ENCODE measurements at places on chromosomes 16 and 17.

DNA sequence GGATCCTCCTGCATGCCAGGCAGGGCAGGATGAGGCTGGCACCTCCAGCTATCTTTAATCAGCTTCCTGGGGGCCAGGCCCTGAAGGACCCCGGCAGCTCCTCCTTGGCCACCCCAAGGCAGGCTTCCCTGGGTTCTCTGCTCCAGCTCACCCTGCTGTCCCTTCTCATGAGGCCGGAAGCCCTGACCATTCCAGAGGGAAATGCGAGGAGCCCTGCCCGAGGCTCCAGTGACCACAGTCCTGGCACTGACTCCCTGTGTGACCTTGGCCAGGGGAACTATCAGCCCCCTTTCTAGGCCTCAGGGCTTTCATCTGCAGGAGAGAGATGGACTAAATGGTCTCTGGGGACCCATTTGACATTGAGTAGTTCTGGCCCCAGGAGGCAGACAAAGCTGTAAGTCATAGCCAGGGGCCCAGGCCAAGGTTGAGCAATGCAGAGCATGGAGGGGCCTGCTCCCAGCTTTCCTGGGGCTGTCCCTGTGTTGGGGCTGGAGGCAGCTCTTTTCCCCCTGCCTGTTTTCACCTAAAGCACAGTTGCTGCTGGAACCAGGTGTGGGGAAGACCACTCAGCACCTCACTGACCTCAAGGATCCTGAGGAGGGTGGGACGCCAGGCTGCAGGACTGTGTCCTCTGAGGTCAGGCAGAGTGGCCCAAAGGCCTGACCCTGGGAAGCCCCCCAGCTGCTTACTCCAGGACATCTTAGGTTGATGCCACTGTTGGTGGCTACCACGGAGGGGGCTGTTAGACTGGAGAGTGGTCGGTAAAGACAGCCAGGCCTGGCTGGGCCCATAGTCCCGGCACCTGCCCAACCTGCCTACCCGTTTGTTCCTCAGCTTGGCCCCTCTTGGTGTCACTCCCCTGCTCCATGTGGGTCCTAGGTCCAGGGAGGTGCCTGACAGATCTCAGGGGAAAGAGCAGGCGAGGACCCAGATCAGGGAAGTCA, 8.1 kb downstream of the KCNH6 start:
- DNase-seq: no peak

GRCh38 chr16:52837251-52837650, 215.4 kb downstream of the CHD9NB start:
- no peak for DNase-seq

DNA sequence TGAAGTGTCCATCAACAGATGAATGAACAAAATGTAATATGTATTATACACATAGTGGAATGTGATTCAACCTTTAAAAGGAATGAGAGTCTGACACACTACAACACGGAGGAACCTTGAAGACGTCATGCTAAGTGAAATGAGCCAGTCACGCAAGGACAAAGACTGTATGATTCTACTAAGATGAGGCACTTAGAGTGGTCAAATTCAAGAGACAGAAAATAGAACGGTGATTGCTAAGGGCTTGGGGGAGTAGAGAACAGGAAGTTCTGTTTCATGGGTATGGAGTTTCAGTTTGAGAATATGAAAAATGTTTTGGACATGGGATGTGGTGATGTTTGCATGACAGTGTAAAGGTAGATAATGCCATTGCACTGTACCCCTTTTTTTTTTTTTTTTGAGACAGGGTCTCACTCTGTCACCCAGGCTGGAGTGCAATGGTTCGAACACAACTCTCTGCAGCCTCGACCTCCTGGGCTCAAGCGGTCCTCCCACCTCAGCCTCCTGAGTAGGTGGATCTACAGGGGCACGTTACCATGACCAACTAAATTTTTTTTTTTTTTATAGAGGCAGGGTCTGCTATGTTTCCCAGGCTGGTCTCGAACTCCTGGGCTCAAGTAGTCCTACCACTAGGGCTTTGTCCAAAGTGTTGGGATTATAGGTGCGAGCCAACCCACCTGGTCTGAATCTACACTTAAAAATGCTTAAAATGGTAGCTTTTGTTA, 2.9 kb upstream of the CCDC102A start:
- DNase-seq: no peak

GRCh38 chr17:49966767-49967166, 2.2 kb upstream of the DLX4 start:
- no peak for DNase-seq

DNA sequence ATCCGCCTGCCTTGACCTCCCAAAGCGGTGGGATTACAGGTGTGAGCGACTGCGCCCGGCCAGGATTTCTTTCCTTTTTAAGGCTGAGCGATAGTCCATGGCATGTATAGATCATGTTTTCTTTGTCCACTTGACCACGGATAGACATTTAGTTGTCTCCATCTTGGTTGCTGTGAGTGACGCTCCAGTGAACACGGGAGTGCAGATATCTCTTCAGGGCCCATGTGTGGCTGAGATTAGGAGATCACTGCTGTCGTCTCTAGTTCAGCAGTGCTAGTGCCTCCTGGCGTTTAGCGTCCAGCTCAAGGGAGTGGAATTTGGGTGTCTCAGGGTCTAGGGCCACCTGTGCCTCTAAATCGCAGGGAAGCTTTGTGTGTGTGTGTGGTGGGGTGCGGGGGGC, 41.5 kb downstream of the ABCC1 start:
- no peak for DNase-seq

- no peak for DNase-seq
Observed at GRCh38 chr16:88992351-88993165, 15.6 kb upstream of the CBFA2T3 start.

DNA sequence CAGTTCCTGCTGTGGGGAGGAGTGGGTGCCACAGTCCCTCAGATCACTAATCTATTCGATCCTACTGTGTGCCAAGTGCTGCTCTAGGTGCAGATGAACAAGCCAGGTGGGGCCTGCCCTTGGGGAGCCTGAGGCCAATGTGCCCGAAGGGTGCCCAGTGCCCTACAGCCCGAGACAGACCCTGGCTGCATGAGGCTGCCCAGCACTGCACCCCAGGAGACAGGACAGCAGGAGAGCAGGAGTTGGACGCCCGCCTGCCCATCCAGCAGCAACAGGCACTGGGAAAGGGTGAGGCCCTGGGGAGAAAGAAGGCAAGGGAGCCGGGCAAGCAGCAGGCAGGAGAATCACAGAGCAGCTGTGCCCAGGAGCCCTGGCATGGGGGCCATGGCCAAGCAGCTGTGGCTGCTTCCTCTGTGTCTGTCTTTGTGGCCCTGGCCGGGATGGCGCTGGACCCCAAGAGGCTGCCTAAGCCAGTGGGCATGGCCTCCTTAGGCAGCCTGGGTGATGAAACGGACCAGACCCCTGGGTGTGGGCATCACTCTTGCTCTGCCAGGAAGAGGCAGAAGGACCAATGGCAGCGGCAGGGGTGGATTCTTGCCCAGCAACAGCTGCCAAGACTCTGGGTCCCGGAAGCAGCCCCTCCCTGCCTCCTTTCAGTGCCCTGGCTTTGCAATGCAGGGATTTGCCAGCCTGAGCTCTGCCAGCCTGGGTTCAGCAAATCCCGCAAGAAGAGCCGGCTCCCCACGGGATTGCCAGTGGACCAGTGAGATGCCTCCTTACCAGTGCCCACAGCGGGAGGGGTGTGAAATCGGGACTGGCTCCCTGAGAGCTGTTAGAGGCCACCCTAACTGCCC, 179.6 kb upstream of the TNRC6C start:
- no peak for DNase-seq

DNA sequence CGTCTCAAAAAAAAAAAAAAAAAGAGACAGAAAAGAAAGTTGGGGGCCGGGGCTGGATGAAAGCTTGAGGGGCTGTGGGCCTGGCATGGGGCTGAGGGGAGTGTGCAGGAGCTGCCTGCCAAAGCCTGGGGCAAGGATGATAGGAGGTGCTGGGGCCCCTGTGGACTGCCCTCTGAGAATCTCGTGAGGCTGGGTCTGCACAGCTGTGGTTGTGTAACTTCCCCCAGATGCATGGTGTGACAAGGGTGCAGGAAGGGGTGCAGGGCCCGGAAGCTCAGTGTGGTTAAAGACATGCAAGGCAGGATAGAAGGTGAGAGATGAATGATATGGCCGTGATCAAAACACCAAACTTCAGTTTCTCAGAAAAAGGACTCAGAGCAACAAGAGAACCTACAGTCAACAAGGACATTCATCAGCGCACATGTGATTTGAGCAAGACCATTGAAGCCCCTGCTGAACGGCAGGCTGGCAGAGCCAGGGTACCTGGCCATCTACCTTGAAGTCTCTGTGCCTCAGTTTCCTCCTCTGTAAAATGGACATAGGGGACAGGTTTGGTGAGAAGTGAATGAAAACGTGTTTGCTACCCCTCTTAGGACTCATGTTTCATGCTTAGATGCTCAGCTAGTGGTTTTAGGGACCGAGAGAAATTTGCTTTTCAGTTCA, 9.6 kb downstream of the IL32 start:
- peak; percentile 59 for DNase-seq

DNA sequence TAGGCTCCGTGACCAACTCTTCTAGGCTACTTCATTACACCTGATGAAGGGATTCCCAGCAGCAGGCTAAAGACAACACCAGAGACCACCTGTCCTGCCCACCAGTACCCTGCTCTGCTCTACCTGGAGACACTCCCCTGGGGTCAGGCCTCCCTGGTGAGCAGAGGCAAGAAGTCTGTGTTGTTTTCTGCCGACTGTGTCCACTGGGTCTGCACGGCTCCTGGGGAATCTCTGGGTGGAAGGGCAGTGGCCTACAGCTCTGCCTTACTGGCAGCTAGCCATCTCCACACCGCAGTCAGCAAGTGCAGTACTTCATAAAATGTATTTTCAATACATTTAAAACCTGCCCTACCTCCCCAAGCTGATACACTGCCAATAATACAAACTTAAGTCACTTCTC, 6.8 kb downstream of the RSL1D1 start:
- DNase-seq: no peak

DNA sequence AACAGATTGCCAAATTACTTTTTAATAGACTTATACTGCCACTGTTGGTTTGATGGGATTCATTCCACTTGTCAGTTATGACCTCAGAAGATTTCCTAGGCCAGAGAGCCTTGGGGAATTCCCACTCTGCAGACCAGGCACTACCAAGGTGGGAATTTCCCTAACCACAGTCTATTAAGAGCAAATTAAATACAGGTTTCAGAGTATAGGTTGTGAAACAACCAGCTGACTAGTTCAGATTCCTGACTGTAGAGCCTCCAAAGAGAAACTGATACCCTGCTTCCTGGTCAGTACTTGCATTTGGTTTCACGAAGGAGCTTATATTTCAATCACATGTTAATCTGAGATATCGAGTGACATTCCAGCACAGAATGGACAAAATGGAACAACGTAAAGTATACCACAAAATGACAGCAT, 186.5 kb downstream of the STX8 start:
- no peak for DNase-seq

DNA sequence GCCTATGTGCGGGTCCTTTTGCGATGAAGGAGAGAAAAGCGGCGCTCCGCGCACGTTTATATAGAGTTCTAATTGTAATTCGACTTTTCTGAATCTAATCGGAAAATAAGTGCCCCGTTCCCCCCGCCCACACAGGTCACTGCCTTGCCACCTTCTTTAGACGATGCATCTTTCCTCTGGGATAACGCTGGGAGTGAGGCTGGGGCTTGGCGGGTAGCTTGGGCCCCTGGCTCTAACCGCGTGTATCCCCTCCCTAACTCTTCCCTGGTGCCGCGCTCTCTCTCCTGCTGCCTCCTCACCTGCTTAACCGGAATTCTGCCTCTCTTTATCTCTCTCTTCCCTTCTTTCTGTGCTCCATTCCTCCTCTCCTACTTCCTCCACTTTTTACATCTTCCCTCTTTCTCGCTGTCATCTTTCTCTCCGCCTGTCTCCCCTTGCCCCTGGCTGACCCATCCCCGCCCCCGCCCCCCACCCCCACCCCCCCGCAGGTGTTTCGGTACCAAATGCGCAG, 2.6 kb downstream of the LHX1 start:
- DNase-seq: no peak

DNA sequence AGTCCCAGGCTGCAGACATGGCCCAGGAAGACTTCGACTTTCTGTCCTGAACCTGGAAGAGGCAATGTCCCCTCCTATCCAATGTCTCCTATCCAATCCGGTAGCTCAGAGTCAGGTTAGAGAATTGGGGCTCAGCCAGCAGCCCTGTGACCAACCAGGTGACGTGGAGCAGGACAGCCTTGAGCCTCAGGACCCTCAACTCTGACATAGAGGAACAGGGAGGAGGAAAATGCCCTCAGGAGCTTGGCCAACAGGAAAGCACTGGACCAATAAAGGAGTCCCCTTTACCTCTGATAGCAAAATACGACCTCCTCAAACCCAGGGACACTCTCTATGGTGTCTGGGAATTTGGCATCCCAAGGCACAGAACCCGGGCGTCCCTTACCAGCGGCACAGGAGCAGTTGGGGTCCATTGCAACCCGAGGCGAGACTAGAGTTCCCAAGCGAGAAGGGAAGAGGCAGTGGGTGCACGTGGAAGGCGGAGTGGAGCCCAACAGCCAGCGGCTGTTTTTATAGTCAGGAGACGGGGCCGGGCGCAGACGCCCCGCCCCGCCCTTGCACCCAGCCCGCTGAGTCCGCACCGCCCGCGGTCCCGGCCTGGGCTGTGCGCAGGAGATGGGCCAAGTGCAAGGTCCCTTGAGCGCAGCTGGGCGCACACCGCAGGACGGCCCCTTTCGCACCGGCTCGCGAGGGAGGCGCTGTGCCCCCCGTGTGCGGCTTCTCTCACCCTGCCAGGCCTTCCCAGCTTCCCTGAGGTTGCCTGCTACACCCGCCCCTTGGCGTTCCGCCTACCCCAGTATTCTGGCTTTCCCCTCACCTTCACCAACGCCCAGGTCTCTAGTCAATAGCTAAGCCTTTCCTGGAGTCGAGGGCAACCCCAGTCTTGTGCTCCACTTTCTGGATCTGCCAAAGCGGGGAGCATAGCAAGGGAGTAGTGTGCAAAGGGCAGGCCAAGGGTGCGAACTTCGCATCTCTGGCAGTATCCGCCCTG, at the start of gene MT1G:
TSS of gene MT1G (minus strand) at position 485 of the 991 bp plus-strand sequence. CDS start at position 413, 72 bp downstream.
- peak; percentile 46 for DNase-seq

- no peak for DNase-seq
Observed at GRCh38 chr16:50776037-50776436, 34.2 kb downstream of the CYLD start.

GRCh38 chr17:40130352-40131042, 8.7 kb downstream of the MSL1 start:
- DNase-seq: no peak

DNA sequence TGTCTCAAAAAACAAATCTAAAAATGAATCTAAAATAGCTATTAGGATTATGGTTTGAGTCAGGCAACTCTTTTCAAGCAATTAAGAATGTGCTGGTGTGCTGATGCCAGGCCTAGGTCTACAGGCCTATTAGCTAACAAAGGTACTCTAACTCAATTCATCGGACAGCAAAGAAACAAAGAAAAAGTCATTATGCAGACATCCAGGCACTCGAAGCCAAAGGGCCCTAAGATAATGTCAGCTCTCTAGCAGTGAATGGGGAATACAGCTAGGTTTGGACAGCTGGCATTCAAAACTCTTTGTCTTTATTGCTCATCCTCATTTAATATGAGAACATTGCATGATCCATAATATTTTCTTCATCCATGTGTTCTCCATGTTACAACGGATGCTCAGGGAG, 108.5 kb downstream of the TMEM114 start:
- DNase-seq: no peak

- DNase-seq: no peak
Observed at GRCh38 chr16:54940279-54940604, 9.6 kb downstream of the IRX5 start.
